D341Med (cell line): ENCODE measurements at places on chromosomes 13 and 19.
A peak's percentile ranks its signal among the peaks of the same experiment; 100 is the strongest.

- peak; percentile 78 for DNase-seq
Measured at GRCh38 chr13:114131583-114132418, 622 bp downstream of the RASA3 start.

DNA sequence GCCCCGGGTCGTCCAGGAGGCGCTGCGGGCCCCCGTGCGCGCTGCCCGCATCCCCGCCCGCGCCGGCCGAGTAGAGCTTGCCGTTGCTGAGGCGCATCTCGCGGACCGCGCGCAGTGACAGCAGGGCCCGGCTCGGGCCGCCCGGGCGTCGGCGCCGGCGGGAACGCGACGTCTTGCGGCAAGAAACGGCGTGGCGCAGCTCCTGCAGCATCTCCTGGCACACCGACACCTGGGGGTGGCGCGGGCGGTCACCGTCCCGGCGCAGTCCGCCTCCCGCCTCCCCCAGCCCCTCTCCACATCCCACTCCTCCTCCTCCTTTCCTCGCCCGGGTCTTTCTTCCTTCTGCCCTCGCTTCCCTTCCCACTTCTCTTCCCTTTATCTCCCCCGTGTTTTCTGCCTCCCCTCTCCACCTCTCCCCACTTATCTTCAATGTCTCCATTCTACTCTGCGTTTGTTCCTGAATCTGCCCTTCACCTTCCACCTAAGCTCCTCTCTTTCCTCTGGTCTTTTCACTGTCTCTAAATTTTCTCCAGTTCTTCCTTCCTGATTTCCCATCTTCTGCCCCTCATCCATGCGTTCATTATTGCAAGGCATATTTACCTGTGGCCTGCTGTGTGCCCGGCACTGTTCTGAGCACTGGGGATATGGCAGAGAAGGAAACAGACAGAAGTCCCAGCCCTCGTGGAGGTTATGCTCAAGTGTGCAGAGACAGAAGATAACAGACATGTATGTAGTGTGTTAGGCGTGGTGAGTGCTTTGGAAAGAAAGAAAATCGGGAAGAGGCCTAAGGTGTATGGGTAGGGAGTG, 5.2 kb upstream of the ATP1A3 start:
- DNase-seq, result no peak

- no peak for DNase-seq
Measured at GRCh38 chr19:32403291-32403995, 2.1 kb upstream of the DPY19L3 start.

GRCh38 chr19:6740589-6741343, 1.3 kb downstream of the TRIP10 start:
- DNase-seq, result peak; percentile 67

GRCh38 chr13:21850013-21851006, 179.4 kb downstream of the FGF9 start:
- no peak for DNase-seq

DNA sequence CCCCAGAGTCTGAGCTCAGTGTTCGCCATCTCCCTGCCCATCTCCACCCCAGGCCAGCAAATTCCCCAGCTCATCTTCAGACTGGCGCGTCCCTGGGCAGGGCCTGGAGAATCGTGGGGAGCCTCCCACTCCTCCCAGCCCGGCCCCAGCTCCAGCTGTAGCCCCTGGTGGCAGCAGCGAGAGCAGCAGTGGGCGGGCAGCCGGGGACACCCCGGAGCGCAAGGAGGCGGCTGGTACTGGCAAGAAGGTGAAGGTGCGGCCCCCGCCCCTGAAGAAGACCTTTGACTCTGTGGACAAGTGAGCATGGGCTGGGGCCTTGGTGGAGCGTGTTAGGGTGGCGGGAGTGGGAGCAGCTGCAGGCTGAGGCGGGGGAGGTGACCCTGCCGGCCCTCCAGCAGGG, 8.4 kb upstream of the PRR19 start:
- DNase-seq, result no peak

- DNase-seq, result no peak
Measured at GRCh38 chr13:80215368-80215767, 125.6 kb downstream of the SPRY2 start.

DNA sequence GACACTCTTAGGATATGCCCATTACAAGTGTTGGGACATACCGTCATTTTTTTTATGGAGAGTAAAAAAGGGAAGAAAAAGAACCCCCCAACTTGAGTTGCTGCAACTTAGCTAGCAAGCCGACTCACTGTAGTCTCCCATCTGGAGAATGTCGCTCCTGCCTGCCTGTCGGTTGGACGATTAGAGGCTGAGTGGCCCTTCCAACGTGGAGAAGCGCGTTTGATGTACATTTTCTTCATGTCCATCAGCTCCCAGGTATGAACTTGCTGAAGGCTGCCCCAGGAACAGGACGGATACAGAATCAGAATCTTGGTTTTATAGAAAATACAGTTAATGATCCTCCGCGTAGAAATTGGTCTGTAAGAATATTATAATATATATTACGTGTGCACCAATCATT, 189.0 kb upstream of the SOX1 start:
- DNase-seq, result no peak

DNA sequence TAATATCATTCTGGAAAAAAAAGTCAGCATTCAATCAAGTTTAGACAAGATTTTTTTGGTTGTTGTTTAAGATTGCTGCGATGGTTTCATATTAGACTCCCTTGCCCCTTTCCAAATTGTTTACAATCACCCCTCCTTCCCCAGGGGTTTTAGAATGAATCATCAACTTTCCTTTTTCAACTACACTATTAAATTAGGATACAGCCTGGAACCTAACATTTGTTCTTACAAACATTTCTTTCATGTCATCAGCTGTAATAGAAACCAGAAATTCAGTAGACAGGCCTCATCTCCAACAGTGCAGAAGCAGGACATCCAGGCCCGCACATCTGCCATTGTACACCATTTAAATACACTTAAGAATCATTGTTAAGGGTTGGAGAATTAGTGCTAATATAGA, 44.4 kb upstream of the WDFY2 start:
- no peak for DNase-seq

GRCh38 chr13:112636401-112636975, 48.5 kb upstream of the TUBGCP3 start:
- no peak for DNase-seq

- peak; percentile 62 for DNase-seq
Measured at GRCh38 chr13:94416454-94417080, 62.9 kb downstream of the DCT start.

- no peak for DNase-seq
Measured at GRCh38 chr19:33219261-33219815, 6.3 kb downstream of the SLC7A10 start.

DNA sequence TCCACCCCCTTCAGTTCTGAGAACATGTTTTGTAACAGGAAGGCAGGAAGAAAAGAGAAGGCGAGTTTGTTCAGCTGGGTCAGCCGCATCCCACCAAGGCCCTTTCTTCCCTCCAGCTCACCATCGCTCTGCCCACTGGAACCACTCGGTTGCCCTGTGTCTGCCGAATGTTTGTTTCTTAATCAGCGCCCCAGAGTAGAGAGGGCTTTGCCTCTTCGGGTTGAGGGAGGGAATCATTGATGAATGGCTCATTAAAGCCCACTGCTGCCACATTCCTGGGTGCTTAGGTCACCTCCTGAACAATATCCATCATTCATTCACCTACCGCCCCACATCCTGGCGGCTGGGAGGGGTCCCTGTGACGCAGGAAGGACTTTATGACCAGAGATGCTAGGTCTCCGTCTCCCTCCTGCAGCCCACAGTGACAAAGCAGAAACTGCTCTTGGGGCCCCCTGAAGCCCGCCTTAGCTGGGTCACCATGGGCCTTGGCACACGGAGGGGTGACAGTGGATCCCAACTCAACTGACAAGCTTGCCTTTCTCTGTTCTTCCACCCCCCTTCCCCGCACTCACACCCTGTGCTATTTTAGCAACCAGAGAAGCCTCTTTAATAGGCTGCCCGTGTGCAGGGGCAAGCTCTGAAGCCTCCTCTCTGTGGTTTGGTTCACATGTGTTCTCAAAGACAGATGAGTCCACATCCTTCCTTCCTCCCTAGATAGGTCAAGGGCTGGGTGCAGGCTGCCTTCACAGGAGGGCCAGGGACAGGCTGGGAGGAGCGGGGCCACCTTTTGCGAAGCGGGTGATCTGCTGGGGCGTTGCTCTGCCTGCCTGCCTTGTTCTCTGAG, 46.2 kb downstream of the ACTN4 start:
- DNase-seq, result no peak

DNA sequence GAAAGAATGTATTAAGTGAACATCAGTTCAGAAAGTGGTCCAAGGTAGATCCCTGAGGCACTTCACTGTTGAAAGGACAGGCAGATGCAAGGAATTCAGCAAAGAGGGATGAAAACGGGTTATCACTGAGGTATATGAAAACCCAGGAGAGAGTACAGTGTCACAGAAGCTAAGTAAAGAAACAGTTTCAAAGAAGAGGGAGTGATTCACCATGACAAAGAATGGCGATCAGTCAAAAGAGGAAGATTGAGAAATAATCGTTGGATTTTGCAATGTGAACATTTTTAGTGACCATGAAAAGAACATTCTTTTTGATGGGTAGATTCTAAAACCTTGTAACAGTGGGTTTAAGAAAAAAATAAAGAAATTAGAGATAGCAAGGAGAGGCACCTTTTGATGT, 99.3 kb downstream of the EPSTI1 start:
- DNase-seq, result no peak

DNA sequence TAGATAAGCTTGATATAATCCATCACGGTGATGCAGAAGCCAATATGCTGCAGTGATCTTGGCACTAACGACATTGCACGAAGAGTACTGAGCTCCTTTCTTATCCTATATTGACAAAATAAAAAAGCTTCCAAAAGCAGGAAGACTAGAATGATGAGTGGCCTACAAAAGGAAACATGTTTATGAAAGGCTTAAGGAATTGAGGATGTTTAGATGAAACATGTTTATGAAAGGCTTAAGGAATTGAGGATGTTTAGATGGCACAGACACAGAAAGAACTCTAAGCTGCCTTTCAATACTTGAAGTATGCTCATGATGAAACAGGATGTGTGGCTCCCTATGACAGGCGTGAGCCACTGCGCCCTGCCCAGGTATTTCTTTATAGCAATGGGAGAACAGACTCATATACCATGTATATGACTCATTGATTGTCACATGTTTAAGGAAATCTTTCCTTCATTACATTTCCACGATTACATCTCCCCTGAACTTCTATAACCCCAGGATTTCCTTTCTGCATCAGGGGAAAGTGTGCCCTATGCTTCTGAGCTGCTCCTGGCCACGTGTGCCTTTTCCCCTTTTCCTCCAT, 690.8 kb upstream of the ARGLU1 start:
- no peak for DNase-seq

GRCh38 chr13:76636829-76637228, 249.4 kb downstream of the KCTD12 start:
- DNase-seq, result no peak

DNA sequence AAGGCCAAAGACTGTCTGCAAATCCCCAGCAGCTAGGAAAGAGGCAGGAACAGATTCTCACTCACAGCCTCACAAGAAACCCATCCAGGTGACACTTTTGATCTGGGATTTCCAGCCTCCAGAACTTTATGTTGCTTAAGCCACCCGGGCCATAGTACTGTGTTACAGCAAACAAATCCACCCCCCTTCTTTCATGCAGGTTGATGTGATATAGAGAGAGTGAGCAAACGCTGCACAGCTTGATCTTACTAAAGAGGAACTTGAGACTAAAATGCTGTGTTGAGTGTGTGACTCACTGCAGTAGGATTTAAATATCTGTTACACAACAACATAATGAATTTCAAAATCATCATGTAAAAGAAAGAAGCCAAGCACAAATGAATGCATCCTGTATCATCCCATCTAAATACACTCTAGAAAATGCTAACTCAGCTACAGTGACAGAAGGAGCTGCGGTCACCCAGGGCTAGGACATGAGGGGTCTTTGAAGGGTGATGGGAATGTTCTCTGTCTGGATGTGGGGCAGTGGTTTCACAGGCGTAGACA, 32.2 kb downstream of the RCBTB2 start:
- no peak for DNase-seq

DNA sequence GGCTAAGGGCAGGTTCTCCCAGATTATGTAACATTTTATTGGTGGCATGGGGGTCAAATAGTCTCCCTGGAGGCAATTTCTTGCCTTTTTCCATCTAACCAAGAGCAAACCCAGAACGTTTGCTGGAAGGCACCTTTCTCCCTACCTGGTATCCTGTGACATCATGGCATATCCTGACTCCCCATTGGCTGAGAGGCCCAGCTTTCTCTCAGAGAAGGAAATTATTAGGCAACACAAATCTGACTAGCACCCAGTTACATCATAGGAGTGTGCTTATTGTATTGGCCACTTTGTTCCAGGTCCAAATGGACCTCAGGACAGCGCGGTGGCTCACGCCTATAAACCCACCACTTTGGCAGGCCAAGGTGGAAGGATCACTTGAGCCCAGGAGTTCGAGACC, 13.0 kb downstream of the NTN5 start:
- peak; percentile 14 for DNase-seq

DNA sequence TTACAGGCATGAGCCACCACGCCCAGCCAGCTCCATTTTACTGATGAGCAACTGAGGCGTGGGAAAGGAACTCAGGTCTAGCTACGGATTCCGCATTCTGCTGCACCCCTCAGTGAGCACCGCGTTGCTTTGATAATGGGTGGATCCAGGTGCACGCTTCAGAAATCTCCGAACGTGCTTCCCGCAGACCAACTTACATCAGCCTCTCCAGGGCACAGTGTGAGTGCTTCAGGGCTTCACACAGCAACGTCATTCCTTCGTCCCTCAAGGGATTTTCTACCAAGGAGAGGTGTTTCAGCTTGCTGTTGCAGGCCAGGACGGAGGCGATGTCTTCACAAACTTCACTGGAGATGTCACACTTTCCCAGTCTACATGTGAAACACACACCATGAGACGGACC, 21.7 kb downstream of the NLRP9 start:
- DNase-seq, result no peak

DNA sequence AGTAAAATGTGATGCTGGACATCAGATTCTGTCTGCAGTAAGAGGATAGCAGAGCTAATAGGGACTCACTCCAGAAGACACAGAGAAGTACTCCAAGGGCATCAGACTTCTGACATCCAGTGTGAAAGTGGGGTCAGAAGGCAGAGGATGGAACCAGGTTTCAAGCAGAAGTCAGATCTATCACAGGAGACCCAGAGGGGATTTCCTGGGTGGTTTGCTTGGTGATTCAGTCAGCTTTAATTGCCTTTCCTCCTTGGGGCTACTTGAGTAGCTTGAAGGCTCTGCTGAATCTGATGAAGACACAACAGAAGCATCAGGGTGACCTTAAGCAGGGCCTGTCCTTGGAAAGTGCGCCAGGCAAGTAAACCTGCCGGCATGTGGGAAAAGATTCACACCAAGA, 300.6 kb downstream of the COG6 start:
- DNase-seq, result no peak

DNA sequence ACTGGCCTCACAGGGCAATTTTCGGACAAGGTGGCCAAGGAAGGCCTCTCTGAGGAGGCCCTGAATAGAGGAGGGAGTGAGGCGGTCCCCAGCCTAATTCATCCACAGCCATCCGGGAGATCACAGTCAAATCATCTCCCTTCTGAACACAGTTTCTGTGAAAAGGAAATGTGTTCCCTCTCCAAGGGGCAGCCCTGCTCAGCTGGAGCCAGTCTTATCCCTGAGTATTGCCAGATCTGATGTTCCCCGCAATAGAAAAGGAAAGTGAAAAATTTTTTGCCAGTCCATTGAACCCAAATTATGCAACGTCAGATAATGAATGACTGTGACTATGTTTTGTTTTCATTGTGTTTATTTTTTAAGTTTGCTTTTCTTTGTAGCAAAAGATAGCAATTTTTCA, 125.9 kb downstream of the SIPA1L3 start:
- DNase-seq, result no peak
